CD8-positive, alpha-beta memory T cell (primary cell): ENCODE measurements at places on chromosomes 7 and 10. TPM values are rescaled to one million over a fixed set of nuclear protein-coding genes. Genes with fewer than 3 reads are reported as not detected.

GRCh38 chr7:1325646-1326510 is 93.2 kb downstream of the UNCX start:
- no peak for DNase-seq
- no peak overlapping the region for H3K27ac ChIP-seq
- H3K4me1 ChIP-seq = no peaks in the 10 kb centered on the region
- no peaks in the 10 kb centered on the region for H3K27me3 ChIP-seq
- no peaks in the 10 kb centered on the region for H3K36me3 ChIP-seq

Gene DPP6
- not detected for total RNA-seq

Gene ZDHHC4
- 31.6 TPM for total RNA-seq

Gene ZNF467
- total RNA-seq = not detected

DNA sequence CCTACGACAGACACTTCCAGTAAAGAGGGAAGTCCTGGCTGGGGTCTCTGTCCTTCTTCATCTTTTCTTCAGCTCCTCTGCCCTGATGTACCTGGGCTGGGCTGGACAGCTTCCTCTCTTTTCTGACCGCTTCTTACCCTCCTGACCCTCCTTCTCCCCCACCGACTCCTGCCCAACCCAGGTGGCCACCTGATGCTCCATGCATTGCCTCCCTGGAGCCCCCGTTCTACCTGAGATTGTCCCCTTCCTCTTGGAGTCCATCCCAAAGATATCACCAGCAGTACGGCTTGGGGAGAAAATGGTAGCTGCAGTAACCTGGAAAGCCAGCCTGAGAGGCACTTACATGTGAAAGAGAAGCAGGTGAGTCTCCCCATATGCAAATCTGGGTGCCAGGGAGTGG is 566.3 kb downstream of the TCERG1L start:
- DNase-seq = no peak
- no peak overlapping the region for H3K4me3 ChIP-seq
- no peak overlapping the region for H3K27ac ChIP-seq
- no peaks in the 10 kb centered on the region for H3K36me3 ChIP-seq

DNA sequence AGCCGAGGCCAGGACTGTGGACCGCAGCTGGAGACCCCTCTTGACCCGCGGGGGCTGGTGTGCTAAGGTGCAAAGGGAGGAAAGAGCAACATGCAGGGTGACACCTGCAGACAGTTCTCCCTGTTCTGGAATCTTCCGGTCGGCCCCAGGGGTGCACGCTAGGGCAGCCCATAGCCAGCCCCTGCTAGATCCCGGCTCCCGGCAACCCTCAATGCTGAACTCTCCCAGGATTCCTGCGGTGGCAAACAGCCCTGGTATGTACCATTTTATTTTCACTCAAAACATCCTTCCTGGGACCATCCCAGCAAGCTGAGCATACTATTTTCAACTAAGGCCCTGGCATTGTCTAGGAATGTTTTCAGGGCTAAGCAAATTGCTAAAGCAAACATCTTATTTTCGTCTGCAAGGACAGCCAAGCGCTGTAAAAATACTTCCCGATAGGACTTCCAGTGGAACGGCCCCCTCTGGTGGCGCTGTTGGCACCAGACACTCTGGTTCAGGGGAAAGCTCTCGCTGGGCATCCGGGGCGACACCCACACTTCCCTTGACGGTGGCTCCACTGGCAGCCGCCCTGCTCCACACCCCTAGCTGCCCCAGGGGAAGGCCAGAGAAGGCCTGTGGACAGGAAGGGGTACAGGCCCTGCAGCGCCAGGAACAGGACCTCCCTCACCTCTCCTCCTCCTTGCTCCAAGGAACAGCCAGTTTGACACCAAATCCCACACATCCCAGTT is 99.4 kb downstream of the CTBP2 start:
- H3K4me3 ChIP-seq = no peak overlapping the region
- H3K36me3 ChIP-seq = no peaks in the 10 kb centered on the region
- peak; percentile 4 for DNase-seq
- no peaks in the 10 kb centered on the region for H3K27me3 ChIP-seq

Gene XRCC2
- total RNA-seq = 14.8 TPM

Gene GDF2
- total RNA-seq = not detected

GRCh38 chr7:43054052-43054722 is 58.3 kb upstream of the HECW1 start:
- no peak overlapping the region for H3K27ac ChIP-seq
- no peaks in the 10 kb centered on the region for H3K36me3 ChIP-seq
- no peak for DNase-seq
- H3K4me1 ChIP-seq = no peaks in the 10 kb centered on the region

Gene CFAP70
- 0.86 TPM for total RNA-seq

DNA sequence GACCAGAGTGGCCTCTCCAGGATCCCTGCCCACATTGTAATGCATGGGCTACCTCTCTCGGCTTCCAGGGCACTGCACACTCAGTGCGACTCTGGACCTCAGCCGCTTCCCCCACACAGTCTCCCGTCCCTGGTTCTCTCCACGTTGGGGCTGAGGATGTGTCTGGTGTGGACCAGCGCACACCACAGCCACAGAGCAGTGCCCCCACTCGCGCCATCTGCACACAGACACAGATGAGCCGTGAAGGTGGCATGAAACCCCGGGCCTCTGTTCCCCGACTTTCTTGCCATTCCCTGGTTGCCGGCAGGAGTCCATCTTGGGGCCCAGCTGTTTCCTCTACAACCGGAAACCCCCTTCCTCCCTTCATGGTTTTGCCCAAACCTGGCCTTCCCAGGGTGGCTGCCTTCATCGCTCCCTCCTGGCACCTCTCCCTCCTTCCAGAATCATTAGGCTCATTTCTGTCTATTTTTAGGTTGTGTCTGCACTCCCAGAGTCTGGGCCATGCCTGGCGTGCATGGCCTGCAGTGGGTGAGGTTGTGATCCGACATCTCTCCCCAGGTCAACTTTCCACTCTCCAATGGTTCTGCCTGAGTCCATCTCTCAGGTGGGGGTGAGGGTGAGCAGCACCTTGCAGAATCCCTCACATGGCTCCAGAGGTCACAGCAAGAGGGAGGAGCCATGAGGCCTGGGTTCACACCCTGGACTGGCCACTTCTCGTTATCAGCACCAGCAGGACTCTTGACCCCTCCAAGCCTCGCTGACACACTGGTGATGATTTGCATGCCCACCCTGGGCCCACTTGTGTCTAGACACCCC is 10.1 kb downstream of the RASGEF1A start:
- no peaks in the 10 kb centered on the region for H3K27me3 ChIP-seq
- no peaks in the 10 kb centered on the region for H3K36me3 ChIP-seq
- peaks cover 22% of the 10 kb centered on the region for H3K4me1 ChIP-seq
- DNase-seq = no peak
- H3K27ac ChIP-seq = no peak overlapping the region

Gene HPSE2
- not detected for total RNA-seq

- no peak overlapping the region for H3K4me3 ChIP-seq
- no peak overlapping the region for H3K27ac ChIP-seq
- no peaks in the 10 kb centered on the region for H3K27me3 ChIP-seq
- no peaks in the 10 kb centered on the region for H3K36me3 ChIP-seq
- no peak for DNase-seq
Measured at GRCh38 chr10:60652628-60653027, 125.7 kb upstream of the CDK1 start.

Gene GFRA1
- total RNA-seq = not detected

- no peak overlapping the region for H3K4me3 ChIP-seq
- peaks cover 15% of the 10 kb centered on the region for H3K4me1 ChIP-seq
- H3K27ac ChIP-seq = no peak overlapping the region
- H3K36me3 ChIP-seq = no peaks in the 10 kb centered on the region
Measured at GRCh38 chr10:110170142-110170971, 37.0 kb upstream of the MXI1 start.

Gene SEMA3E
- not detected for total RNA-seq

Gene VAX1
- not detected for total RNA-seq

Gene CALHM3
- total RNA-seq = not detected

- no peak overlapping the region for H3K27ac ChIP-seq
- no peak for DNase-seq
- H3K27me3 ChIP-seq = no peaks in the 10 kb centered on the region
- no peaks in the 10 kb centered on the region for H3K36me3 ChIP-seq
- no peak overlapping the region for H3K4me3 ChIP-seq
Measured at GRCh38 chr10:129898706-129899268, 65.3 kb downstream of the EBF3 start.
